ENCODE measurements at places on chromosomes 2 and 18.

DNA sequence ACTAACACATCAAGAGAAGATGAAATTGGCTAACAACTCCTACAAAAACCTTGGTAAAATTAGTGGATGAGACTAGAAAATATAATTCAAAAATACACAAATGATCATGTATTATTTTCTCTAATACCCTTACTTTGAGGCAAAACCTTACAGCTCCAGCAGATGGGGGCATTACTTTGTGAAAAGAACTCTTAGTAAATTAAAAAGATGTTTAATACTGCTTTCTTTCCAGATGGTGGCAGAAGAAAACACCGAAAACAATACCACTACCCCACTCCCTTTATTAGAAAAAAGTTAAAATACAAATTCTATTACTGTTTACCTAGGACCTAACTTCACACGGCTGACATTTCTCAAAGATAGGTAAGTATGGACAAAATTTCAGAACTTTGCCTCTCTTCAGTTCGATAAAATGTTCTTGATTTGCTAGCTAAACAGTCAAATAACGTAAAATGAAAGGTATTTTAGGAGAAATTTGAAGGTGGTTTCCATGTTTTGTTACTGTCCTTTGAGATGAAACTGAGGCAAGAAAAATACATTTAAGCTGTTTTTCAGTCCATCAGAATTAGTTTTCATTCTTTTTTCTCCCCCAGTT lies 30.6 kb downstream of the ORC4 start:
- DNase-seq: peak; percentile 50

DNA sequence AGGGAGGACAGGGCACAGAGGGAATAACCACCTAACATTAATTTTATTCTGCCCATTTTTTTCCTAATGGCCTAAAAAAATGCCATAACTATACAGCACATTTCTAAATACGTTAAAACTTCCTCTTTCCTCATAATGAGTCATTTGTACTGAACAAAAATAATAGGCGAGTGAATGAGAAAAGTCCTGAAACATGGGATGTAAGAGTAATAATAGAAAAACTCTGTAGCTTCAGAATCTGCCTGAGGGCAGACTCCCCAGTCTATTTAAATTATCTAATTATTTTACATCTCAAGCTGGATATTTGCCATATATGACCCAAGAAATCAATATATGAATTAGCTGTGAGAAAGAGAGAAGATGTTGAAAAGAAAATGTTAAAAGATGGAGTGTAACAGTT lies 285.1 kb downstream of the TMX3 start:
- DNase-seq: no peak

- no peak for DNase-seq
Measured at GRCh38 chr18:56009411-56009810, 421.4 kb upstream of the TCF4 start.

- no peak for DNase-seq
Measured at GRCh38 chr2:171436307-171436706, 2.3 kb downstream of the DCAF17 start.

DNA sequence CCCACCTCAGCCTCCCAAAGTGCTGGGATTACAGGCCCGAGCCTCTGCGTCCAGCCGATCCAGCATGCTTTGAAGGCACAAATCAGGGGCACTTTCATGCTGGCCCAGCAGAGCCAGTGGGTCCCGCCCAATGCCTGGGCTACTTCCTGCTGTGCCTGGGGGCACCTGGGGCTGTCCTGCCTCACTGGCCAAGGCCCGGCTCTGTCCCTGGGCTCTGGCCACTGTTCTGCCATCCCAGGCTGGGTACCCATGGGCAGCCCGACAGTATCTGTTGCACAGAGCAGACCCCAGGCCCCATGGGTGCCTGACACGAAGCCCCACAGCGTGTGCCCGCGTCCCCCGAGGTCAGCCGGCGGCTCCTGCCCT lies 6.8 kb upstream of the GAL3ST2 start:
- DNase-seq: no peak

DNA sequence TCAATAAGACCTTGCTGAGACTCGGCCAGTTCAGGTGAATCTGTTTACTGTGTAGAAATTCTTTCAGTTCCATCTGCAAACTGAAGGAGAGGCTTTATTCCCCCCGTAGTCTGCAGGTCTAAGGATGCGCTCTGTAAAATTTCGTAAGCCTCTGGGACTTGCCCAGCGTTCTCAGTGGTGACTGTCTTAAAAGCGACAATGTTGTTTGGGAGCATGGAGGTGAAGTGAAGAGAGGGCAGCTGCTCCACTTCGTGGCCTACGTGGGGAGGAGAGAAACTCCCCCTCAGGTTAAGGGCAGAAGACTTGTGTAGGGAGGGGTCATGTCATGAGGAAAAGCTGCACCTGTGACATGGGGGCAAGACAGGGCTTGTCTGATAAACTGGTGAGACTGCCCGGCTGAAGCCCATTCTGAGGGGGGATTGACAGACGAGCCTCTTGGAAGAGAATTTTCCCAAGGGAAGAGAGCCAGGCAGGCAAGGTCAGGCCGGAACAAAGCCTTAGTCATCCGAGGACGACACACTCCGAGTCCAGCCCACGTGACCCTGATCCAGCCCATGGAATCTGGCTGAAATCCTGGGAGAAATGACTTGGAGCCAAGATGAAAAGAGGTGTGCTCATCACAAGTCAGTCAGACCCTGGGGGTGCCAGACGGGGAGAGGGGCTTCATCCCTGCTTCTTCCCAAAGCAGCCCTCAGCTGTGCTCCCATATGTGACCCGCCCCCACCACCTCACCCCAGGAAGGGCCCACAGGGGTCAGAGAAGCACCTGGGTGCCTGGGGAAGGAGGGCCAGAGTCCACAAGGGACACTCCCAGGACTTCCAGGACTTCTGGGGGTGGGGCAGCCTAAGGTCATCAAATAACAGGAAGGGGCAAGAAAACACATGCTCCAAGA lies 88.5 kb upstream of the SH3BP4 start:
- no peak for DNase-seq

GRCh38 chr18:58991167-58991798 lies 126.6 kb downstream of the ZNF532 start:
- no peak for DNase-seq

DNA sequence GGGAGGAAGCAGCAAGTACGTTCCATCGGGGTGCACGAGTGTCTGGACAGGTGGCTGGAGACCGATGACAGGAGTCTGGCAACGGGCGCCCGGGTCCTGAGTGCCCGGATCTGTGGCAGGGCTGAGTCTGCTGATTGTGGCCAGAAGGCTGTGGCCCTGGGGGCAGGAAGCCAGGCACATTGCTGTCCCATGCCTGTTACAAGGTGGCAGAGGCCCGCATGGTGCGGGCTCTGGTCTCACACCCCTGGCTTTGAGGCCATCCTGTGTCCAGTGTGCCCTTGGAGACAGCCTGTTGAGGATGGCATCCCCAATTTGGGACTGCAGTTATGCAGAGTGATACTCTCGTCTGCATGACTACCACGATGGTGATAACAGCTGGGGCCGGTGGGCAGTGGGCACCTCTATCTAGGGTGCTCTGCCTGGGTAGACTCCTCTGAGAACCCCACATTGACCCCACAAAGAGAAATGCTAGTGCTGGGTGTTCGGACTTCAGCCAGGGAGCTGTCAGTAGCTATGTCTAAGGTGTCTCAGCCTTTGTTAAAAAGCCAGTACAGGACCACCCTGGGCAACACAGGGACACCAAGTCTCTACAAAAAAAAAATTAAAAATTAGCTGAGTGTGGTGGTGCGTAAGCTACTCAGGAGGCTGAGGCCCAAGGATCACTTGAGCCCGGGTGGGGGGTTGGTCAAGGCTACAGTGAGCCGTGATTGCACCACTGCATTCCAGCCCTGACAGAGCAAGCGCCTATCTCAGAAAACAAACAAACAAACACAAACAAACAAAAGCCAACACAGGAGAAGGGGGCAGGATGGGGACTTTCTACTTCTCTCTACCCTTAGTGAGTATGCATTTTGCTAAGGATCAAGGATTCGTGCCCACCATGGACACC lies 88.3 kb downstream of the RHOB start:
- no peak for DNase-seq

- DNase-seq: no peak
Measured at GRCh38 chr2:4445821-4446220, 742.4 kb downstream of the DCDC2C start.

GRCh38 chr2:129741623-129742022 lies 237.8 kb upstream of the RAB6C start:
- DNase-seq: no peak

DNA sequence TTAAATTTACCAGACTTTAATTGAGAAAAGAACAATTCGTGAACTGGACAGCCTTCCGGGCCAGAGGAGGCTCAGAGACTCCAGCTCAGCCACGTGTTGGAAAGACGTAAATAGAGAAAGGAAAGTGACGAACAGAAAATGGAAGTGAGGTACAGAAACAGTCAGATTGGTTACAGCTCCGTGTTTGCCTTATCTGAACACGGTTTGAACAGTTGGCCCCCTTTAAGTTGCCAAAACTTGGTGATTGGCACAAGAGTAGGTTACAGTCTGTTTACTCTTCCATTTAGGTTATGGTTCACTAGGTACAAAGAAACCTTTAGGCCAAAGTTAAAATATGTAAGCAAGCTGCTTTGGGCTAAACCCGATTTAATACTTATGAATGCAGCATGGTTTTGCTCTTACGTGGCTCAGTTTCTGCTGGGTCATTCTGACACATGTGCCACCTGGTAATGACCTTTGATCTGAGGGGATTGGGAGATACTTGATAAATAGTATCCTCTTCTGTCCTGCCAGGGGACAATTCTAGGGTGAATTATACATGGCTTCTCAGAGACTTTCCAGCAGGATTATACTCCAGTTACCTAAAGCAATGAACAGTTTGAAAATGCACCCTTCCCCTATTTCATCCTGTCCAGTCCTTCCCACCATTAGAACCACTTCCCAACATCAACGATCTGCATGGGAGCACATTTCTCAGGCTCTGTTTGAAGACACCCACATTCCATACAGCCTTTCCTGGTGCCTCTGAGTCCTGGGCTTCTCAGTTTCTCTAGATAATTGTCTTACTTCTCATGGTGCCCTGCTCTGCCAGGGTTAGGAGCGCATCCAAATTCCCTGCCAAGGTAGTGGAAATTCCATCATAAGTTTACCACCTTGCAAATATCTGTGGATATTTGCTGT lies 65.1 kb upstream of the TGIF1 start:
- no peak for DNase-seq

GRCh38 chr2:222827417-222827816 lies 33.4 kb upstream of the ACSL3 start:
- DNase-seq: no peak

DNA sequence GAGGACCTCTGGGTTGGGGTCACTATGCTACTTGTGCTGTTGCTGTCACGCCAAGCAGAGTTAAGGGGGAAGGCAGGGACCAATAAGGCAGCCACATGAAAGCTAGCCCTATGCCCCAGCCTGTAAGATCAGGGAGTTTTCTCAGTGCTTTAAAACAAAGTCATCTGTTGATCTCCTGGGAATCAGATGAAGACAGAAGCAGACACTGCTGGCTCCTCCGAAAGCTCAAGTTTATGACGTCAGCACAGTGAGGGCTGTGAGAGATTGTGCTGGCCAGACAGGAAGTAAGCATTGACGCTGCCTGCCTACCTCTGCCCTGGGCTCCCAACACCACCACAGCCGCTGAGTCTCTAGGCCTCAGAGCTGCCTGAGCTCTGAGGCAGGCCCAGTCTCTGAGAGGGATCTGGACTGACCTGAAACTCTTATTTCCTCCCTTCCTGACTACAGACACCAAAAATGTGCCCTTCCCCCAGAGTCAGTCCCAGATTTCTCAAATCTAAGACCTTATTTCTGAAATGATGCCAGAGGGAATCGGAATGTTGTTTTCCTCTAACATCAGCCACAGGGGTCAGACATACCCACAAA lies 118.1 kb upstream of the EPAS1 start:
- peak; percentile 22 for DNase-seq

GRCh38 chr2:152120430-152120829 lies 21.6 kb upstream of the CACNB4 start:
- DNase-seq: no peak

GRCh38 chr2:168571061-168571460 lies 115.0 kb downstream of the CERS6 start:
- no peak for DNase-seq

GRCh38 chr18:37567994-37568359 lies 2.4 kb upstream of the CELF4 start:
- DNase-seq: no peak

- DNase-seq: no peak
Measured at GRCh38 chr2:147589127-147589526, 255.7 kb upstream of the ACVR2A start.

- no peak for DNase-seq
Measured at GRCh38 chr2:65724752-65725151, 292.4 kb upstream of the SPRED2 start.

DNA sequence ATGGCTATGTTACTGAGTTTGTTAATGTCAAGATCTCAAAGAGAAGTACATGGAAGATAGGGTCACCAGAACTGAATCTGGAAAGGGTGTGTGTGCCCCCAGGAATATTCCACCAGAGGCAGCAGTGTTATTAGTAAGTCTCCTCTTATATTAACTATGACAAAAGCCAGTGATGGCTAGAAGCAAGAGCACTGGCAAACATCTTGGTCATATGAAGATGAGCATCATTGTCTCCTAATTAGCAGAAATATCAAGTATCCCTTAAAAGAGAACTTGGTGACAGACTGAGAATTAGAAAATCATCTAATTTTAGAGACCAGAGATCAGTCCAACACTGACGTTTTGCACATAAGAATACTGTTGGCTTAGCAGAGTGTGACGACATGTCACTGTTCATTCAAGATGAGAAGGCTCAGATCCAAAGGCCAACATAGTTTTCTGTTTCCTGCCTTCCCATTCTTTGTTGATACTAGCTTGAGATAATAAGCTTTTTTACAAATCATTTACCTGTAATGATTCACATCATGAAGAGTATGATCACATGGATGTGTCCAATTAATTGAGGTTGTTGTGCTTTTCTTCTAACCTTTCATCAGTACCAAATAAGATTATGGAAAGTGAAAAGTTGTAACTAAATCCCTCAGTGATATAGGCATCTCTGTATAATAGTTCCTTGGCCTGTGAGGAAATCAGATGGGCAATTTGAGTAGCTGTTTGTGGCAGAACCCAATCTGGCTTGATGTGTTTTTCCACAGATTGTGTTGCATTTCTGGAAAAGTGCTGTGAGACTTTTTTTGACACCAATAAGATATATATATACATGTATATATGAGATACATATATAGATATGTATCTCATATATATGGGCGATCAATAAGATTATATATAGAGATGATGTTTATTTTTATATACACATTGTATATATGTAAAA lies 44.5 kb downstream of the MAPRE2 start:
- DNase-seq: no peak

DNA sequence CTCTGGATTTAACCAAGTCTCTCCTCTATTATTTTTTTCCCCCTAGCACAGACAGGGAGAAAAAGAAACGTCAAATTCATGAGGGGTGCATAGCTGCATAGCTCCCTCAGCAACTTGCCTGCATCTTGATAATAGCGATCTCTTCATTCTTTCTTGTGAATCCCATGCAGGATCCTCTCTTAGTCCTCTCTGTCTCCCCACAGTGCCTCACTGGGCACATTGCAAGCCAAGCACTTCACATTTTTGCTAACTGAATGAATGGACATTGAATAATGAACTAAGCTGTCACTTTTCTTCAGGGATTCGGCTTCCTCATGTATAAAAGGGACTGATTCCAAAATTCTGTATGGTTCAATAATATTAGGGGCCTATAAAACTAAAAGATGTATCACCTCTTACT lies 2.9 kb upstream of the EPB41L3 start:
- DNase-seq: no peak

GRCh38 chr2:159792036-159792435 lies 6.0 kb downstream of the CD302 start:
- no peak for DNase-seq

Data from CD4-positive, alpha-beta T cell treated with Interleukin-15 for 4 hours (primary cell).